Endothelial cell of umbilical vein (primary cell): ENCODE measurements at places on chromosomes 12 and 14. TPM values are rescaled to one million over a fixed set of nuclear protein-coding genes. Genes with fewer than 3 reads are reported as not detected.

GRCh38 chr14:72311116-72311515 is 378.9 kb downstream of the RGS6 start:
- H3K4me1 ChIP-seq: no peaks in the 10 kb centered on the region
- no peak overlapping the region for H3K4me3 ChIP-seq
- H3K27me3 ChIP-seq: no peaks in the 10 kb centered on the region

- no peak for DNase-seq
- no peaks in the 10 kb centered on the region for H3K27me3 ChIP-seq
- no peak overlapping the region for H3K4me3 ChIP-seq
These were observed 13.1 kb downstream of the CBX5 start for GRCh38 chr12:54266852-54267251.

GRCh38 chr14:77027538-77028383 is 747 bp downstream of the IRF2BPL start:
- peak overlapping the region; percentile 90 for H3K4me3 ChIP-seq
- peak; percentile 64 for DNase-seq
- H3K4me1 ChIP-seq: peaks cover 49% of the 10 kb centered on the region
- H3K27me3 ChIP-seq: no peaks in the 10 kb centered on the region
- H3K27ac ChIP-seq: peak overlapping the region; percentile 80

GRCh38 chr14:57060276-57060955 is 208.3 kb downstream of the EXOC5 start:
- H3K27me3 ChIP-seq: no peaks in the 10 kb centered on the region
- no peaks in the 10 kb centered on the region for H3K4me1 ChIP-seq
- H3K4me3 ChIP-seq: no peak overlapping the region
- no peak for DNase-seq
- H3K27ac ChIP-seq: no peak overlapping the region
- H3K36me3 ChIP-seq: no peaks in the 10 kb centered on the region

- no peaks in the 10 kb centered on the region for H3K27me3 ChIP-seq
- peaks cover 10% of the 10 kb centered on the region for H3K4me1 ChIP-seq
- no peak overlapping the region for H3K4me3 ChIP-seq
- DNase-seq: peak; percentile 66
- no peak overlapping the region for H3K27ac ChIP-seq
These were observed 7.2 kb downstream of the DTD2 start for GRCh38 chr14:31449971-31450610.

DNA sequence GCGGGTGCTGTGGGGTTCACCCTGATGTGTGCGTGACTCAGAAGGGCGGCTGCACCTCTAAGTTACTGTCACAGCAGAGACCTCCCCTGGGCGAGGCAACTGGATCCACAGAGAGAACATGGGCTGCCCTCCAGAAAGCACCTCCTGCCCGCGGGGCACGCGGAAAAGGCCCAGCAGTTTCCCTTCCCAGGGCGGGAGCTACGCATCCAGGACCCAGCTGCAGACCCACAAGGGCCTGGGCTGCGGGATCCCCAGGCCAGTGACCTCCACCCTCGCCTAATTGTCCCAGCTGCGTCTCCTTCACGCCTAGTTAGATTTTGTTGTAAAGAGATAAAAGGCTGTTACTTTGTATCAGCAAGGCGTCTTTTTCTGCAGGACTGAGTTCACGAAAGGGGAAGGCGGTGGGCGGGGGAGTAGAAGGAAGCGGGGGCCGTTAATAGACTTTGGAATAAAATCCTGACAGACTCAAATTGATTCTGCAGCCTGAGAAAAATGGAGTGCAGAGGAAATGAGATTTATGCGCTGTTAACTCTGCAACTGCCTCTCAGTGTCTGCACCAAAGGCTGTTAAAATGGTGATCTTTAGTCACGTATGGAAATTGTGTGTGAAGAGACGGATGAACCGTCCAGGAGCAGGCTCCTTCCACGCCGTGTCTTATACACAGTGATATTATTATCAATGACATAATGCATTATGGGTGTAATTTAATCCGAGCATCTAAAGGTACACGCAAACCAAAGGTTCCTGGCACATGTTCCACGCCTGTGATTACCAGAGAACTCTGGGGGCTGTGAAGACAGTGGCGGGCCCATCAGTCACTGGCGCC is 65.9 kb upstream of the FBRSL1 start:
- no peak overlapping the region for H3K4me3 ChIP-seq
- H3K4me1 ChIP-seq: no peaks in the 10 kb centered on the region
- no peak for DNase-seq
- H3K36me3 ChIP-seq: no peaks in the 10 kb centered on the region

The CMA1 gene
- polyA plus RNA-seq: not detected in 2 replicates
